Fibroblast of lung (primary cell): ENCODE measurements at places on chromosomes 12 and 14. TPM values are rescaled to one million over a fixed set of nuclear protein-coding genes. Genes with fewer than 3 reads are reported as not detected.

- H3K4me1 ChIP-seq: peaks cover 29% of the 10 kb centered on the region
- no peaks in the 10 kb centered on the region for H3K27me3 ChIP-seq
- H3K4me3 ChIP-seq: no peak overlapping the region
- peak overlapping the region; percentile 95 for H3K27ac ChIP-seq
- DNase-seq: no peak
Observed at GRCh38 chr12:93783832-93784231, 106.7 kb downstream of the CRADD start.

- no peak overlapping the region for H3K27ac ChIP-seq
- H3K27me3 ChIP-seq: no peaks in the 10 kb centered on the region
- H3K36me3 ChIP-seq: no peaks in the 10 kb centered on the region
- H3K4me3 ChIP-seq: no peak overlapping the region
- DNase-seq: no peak
- H3K4me1 ChIP-seq: no peaks in the 10 kb centered on the region
Observed at GRCh38 chr12:68775121-68775630, 29.2 kb downstream of the SLC35E3 start.

- H3K27ac ChIP-seq: no peak overlapping the region
- no peak overlapping the region for H3K4me3 ChIP-seq
- no peaks in the 10 kb centered on the region for H3K4me1 ChIP-seq
- no peaks in the 10 kb centered on the region for H3K36me3 ChIP-seq
Observed at GRCh38 chr14:79483477-79484388, 727.6 kb downstream of the DIO2 start.

DNA sequence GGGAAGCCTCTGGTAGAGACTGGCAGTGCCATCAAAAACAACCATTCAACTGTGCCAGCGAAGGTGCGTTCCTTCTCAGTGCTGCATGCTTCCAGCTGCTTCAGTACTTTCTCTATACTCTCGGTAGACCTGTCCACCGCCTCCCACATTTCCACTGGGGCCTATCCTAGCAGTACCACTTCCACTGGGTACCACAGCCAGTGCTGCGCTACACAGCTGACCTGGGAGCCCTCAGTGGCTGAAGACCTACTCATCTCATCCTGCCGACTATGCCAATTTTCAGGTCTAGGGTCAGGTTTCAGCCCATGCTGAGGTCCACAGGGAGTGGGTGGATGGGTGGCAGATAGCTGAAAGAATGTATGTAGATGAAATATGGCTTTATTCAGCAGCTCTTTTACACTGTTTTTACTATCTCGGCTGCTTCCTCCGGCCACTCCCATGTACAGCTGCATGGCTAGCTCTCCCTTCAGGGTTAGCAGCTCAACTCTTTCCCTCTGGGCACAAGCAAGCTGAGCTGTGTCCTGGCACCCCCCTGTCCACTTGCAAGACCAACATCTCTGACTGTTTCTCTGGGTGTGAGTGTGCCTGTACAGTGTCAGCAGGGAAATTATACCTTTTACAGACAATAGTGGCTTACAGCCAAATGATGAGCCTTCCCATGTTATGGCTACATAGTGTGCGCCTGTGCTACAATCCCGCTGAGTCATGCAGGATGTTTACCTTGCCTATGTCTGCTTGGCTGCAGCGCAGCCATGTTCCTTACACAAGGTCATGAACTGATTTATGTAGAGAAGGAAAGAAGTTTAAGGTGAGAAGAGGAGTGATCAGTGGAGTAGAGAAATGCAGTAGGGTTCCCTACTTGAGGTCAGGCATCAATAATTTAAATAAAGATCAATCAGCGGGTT, 125.7 kb upstream of the DDHD1 start:
- H3K4me3 ChIP-seq: no peak overlapping the region
- H3K27me3 ChIP-seq: no peaks in the 10 kb centered on the region
- DNase-seq: peak; percentile 31

DNA sequence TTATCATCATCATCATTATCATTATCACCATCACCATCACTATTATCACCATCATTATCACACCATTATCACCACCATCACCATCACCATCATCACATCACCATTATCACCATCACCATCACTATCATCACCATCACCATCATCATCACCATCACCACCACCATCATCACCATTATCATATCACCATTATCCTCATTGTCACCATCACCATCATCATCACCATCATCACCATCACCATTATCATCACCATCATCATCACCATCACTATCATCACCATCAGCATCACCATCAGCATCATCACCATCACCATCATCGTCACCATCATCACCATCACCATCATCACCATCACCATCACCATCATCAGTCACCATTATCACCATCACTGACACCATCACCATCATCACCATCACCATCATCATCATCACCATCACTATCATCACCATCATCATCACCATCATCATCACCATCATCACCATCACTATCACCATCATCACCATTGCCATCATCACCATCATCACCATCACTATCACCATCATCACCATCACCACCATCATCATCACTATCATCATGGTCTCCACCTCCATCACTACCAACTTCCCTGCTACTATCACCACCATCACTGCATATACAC, 20.2 kb upstream of the GALNT9 start:
- H3K27me3 ChIP-seq: no peaks in the 10 kb centered on the region
- no peak overlapping the region for H3K4me3 ChIP-seq
- H3K4me1 ChIP-seq: no peaks in the 10 kb centered on the region
- no peak overlapping the region for H3K27ac ChIP-seq

BEST3 gene
- total RNA-seq: not detected in 2 replicates

DNA sequence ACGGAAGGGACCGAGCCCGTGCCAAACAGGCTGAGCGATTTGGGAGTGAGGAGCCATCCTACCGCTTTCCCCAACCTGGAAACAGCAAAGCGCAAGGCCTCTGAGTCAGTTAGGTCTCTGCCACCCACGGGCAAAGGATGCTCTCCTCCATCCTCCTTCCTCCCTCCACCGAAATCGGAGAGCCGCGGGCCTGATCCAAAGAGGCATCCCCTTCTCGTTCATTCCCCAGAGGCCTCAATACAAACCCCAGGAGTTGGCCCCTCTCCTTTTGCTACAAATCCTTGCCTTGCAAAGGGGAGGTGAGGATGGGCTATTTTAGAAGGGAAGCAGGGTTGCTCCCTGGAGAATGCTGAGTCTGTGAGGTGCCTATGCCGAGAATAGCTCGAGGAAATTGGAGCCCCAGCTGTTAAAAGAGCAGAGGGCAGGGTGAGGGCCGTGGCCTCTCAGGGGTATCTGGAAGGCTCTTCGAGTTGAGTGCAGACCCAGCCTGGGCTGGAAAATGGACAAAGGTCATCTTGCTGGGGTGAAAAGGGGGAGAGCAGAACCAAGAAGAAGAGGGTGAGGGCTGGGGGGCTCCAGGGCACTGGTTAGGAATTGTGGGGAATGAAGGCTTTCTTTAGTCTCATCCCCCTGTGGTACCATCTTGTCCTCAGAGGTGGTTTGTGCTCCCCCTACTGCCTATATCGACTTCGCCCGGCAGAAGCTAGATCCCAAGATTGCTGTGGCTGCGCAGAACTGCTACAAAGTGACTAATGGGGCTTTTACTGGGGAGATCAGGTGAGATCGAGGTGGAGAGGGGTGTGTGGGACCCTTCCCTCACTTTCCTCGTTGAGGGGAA, 1.1 kb downstream of the TPI1 start:
- no peaks in the 10 kb centered on the region for H3K27me3 ChIP-seq
- H3K36me3 ChIP-seq: peaks cover 25% of the 10 kb centered on the region
- H3K27ac ChIP-seq: peak overlapping the region; percentile 84
- DNase-seq: no peak
- H3K4me3 ChIP-seq: peak overlapping the region; percentile 90
- peaks cover 29% of the 10 kb centered on the region for H3K4me1 ChIP-seq

KRT77 gene
- total RNA-seq: not detected in 2 replicates

GRCh38 chr14:98501836-98502235, 770.2 kb downstream of the BCL11B start:
- no peaks in the 10 kb centered on the region for H3K4me1 ChIP-seq
- no peaks in the 10 kb centered on the region for H3K27me3 ChIP-seq
- no peak overlapping the region for H3K27ac ChIP-seq

DNA sequence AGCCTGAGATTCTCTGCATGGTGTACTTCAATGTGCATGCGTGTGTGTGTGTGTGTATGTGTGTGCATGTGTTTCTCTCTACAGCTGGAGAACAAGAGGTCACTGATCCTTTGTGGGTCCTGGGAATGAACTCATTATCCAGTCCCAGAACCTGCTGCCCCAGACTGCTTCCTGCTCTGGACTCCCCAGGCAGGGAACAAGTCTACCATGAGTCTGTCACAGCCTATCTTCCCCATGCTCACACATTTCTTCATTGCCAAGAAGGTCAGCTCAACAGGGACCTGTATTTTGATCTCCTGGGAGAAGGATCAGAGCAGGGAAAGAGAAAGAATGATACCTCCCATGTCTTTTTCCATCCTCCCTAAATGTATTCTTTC, 2.9 kb upstream of the AGAP2 start:
- peaks cover 2% of the 10 kb centered on the region for H3K36me3 ChIP-seq
- no peak for DNase-seq
- no peak overlapping the region for H3K4me3 ChIP-seq

KLRC3 gene
- total RNA-seq: not detected in 2 replicates

DNA sequence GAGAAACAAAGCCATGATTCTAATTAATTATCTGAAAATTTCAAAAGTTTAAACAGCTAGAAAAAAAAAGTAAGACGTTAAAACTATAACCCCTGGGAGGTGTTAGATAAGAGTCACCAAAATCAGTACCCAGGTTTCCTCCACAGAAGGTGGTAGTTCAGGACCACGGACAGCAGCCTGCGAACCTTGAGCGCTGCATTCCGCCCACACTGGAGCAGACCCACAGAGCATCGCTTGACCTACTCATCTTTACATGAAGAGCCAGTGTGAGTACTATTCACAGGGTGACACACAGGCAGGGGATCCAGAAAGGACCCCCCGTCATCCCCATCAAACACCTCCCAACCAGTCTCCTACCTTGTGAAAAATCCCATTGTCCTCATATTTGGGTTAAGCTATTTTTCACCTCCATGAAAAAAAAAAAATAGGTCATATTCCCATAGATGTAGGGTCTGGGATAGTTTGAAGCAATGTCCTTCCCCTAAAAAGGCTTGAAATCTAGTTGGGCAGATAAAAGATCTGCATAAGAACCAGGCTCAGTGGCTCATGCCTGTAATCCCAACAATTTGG, 8.8 kb upstream of the CHGA start:
- no peak overlapping the region for H3K27ac ChIP-seq
- H3K27me3 ChIP-seq: no peaks in the 10 kb centered on the region
- DNase-seq: peak; percentile 10
- H3K4me3 ChIP-seq: no peak overlapping the region

- H3K36me3 ChIP-seq: no peaks in the 10 kb centered on the region
- no peaks in the 10 kb centered on the region for H3K27me3 ChIP-seq
- no peak for DNase-seq
- H3K4me1 ChIP-seq: no peaks in the 10 kb centered on the region
Observed at GRCh38 chr14:92309968-92310530, 12.9 kb upstream of the SLC24A4 start.

DNA sequence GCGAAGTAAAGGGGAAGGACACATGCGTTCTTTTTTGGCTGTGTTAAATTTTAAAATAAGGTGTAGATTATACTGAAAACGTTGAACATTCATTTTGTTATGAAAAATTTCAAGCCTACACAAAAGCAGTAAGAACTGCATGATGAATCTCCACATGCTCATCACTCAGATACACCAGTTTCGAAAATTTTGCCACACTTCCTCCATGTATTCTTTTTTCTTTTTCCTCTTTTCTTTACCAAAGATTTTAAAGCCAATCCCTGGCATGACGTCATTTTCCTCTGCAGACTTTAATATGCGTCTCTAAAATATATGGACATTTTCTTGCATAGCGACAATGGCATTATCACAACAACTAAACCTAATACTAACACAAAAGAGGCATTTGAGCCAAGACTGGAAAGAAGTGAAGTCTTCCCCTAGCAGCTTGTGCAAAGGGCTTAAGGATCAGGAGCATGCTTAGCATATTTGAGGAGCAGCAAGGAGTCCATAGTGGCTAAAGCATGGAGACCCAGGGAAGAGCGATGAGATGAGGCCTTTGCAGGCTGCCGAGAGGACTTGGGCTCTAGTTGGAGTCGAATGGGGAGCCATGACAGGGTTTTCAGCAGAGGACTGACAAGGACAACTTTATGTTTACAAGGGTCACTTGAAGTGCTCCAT, 111.9 kb downstream of the ERC1 start:
- H3K27me3 ChIP-seq: no peaks in the 10 kb centered on the region
- H3K27ac ChIP-seq: no peak overlapping the region
- no peak overlapping the region for H3K4me3 ChIP-seq
- no peaks in the 10 kb centered on the region for H3K4me1 ChIP-seq

DNA sequence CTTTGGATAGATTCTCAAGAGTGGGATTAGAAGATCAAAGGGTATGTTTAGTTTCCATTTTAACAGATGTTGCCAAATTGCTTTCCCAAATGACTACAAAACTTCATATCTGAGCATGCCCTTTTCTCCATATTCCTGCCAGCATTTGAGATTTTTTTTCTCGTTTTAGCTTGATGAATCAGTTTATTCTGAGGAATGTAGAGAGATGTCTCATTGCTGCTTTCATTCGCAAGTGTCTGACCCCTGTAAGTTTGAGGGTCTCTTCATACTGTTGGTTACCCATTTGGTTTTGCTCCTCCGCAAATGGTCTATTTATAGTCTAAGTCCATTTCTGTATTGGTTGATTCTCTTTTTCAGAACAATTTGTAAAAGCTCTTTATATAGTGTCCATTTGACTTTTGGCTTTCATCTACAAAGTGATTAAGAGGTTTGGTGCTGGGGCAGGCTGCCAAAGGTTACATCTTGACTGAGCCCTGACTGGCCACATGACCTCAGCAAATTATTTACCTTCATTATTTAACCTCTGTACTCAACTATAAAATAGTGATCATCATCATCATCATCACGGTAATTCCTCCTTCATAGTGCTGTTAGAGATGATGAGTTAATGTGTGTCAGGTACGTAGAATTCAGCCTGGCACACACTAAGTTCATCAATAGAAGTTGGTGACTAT, 33.6 kb downstream of the HCAR2 start:
- peak overlapping the region; percentile 55 for H3K27ac ChIP-seq
- no peaks in the 10 kb centered on the region for H3K36me3 ChIP-seq
- peak; percentile 79 for DNase-seq
- H3K27me3 ChIP-seq: no peaks in the 10 kb centered on the region
- no peak overlapping the region for H3K4me3 ChIP-seq

- no peak overlapping the region for H3K4me3 ChIP-seq
- DNase-seq: no peak
- no peak overlapping the region for H3K27ac ChIP-seq
- H3K36me3 ChIP-seq: no peaks in the 10 kb centered on the region
- no peaks in the 10 kb centered on the region for H3K4me1 ChIP-seq
Observed at GRCh38 chr14:96512602-96513397, 10.6 kb downstream of the PAPOLA start.

TPCN1 gene
- 10.8 and 17.2 TPM in 2 replicates for total RNA-seq

DNA sequence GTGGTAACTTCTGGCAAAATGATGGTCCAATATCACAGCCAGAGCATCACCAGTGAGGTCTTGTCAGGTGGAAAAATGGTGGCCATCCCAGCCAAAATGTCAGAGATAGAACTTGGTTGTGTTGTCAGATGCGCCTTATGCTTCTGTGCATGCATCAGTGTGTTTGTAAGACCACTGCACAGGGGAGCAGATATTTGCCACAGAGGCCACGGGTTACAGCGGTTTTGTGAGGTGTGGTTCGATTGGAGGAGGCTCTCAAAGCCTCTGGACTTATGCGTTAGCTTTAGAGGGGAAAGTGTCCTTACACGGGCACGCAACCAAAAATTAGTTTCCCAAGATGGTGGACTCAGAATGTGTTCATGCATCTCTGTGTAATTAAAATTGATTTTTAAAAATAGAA, 243.8 kb downstream of the ADGRD1 start:
- no peak for DNase-seq
- H3K27me3 ChIP-seq: no peaks in the 10 kb centered on the region
- H3K4me3 ChIP-seq: no peak overlapping the region
- no peaks in the 10 kb centered on the region for H3K4me1 ChIP-seq

COPS7A gene
- total RNA-seq: 67.0 and 79.1 TPM in 2 replicates

- H3K27me3 ChIP-seq: no peaks in the 10 kb centered on the region
- no peak for DNase-seq
Observed at GRCh38 chr12:56165369-56165768, 7.2 kb downstream of the MYL6 start.

HOTAIR gene
- total RNA-seq: not detected in 2 replicates

ZFHX2 gene
- total RNA-seq: 0.26 and 0.33 TPM in 2 replicates
